Gastroesophageal sphincter (tissue), 4 donors: ENCODE measurements at places on chromosomes 7 and 10. TPM values are rescaled to one million over a fixed set of nuclear protein-coding genes. Genes with fewer than 3 reads are reported as not detected.

DNA sequence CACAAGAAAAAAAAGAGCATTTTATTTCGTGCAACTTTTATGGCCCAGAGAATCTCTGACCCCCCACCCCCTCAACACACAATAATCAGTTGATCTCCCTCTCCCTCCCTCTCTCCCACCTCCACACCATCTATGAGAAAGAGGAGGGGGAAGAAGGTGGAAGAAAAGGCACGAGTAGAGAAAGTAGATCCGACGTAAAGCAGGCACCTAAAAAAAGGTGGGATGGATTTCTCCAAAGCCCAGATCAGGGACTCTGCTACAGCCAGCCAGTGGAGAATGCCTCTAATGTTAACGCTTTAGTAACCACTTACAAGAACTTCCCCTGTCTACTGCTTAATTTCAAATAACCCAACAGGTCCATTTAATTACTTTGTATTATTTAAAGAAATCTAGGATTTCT is 24.4 kb downstream of the KMT2C start:
- no peaks in the 10 kb centered on the region for H3K4me1 ChIP-seq
- no peak for ATAC-seq
- no peaks in the 10 kb centered on the region for H3K36me3 ChIP-seq
- H3K27me3 ChIP-seq = no peaks in the 10 kb centered on the region
- H3K4me3 ChIP-seq = peak overlapping the region; percentile 13

DNA sequence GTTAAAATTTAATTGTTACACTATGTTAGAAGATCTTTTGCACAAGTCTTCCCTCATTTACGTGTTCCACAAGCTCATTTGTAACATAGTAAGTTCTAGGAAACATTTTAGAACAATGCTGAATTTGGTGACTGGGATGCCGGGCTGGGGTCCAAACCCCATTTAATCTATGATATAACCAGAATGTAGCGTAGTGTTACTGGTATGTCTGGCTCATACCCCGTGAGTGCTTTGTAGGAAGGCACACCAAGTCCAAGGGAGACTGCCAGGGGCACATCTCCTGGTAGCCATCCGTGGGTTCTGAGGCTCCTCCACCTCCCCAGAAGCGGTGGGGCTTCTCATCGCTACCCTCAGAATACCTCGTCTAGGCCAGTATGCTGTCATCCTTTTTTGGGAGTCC is 21.3 kb upstream of the TMEM236 start:
- ATAC-seq = no peak
- H3K4me1 ChIP-seq = no peaks in the 10 kb centered on the region
- H3K4me3 ChIP-seq = no peak overlapping the region
- no peak overlapping the region for H3K27ac ChIP-seq
- H3K27me3 ChIP-seq = no peaks in the 10 kb centered on the region

- no peak overlapping the region for H3K4me3 ChIP-seq
- no peak for ATAC-seq
- H3K36me3 ChIP-seq = no peaks in the 10 kb centered on the region
- H3K27ac ChIP-seq = no peak overlapping the region
- H3K27me3 ChIP-seq = peaks cover 14% of the 10 kb centered on the region
- H3K4me1 ChIP-seq = peaks cover 4% of the 10 kb centered on the region
These were observed 4.5 kb upstream of the LRRC4 start for GRCh38 chr7:128035712-128036111.

- ATAC-seq = no peak
- no peaks in the 10 kb centered on the region for H3K36me3 ChIP-seq
- no peak overlapping the region for H3K4me3 ChIP-seq
- H3K4me1 ChIP-seq = peaks cover 3% of the 10 kb centered on the region
- no peaks in the 10 kb centered on the region for H3K27me3 ChIP-seq
These were observed 24.2 kb downstream of the MYPN start for GRCh38 chr10:68133523-68133922.

DNA sequence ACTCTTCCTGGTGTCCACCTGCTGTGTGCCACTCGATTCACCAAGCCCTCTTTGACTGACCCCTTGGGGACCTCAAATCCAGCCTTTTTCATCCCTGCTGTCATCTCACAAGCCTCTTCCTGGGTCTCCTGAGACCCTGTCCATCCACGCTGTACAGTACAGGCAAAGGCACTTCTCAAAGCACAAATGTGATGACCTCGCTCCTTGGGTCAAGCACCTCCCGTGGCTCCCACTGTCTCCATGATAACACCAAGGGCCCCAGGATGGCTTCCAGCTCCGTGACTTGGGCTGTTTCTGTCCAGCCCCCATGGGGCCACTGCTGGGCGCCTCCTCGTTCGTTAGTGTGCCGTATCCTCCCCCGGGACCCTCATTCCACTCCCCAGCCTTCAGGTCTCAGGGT is 28.7 kb downstream of the PVRIG start:
- H3K27ac ChIP-seq = no peak overlapping the region
- H3K4me1 ChIP-seq = no peaks in the 10 kb centered on the region
- no peak overlapping the region for H3K4me3 ChIP-seq
- H3K27me3 ChIP-seq = no peaks in the 10 kb centered on the region
- ATAC-seq = peak; percentile 16

Gene TMEM106B
- 59.6 TPM for total RNA-seq

GRCh38 chr7:101913851-101914250 is 96.4 kb downstream of the CUX1 start:
- peaks cover 67% of the 10 kb centered on the region for H3K4me1 ChIP-seq
- H3K36me3 ChIP-seq = peaks cover 31% of the 10 kb centered on the region
- no peaks in the 10 kb centered on the region for H3K27me3 ChIP-seq
- H3K27ac ChIP-seq = peak overlapping the region; percentile 79
- peak overlapping the region; percentile 15 for H3K4me3 ChIP-seq

DNA sequence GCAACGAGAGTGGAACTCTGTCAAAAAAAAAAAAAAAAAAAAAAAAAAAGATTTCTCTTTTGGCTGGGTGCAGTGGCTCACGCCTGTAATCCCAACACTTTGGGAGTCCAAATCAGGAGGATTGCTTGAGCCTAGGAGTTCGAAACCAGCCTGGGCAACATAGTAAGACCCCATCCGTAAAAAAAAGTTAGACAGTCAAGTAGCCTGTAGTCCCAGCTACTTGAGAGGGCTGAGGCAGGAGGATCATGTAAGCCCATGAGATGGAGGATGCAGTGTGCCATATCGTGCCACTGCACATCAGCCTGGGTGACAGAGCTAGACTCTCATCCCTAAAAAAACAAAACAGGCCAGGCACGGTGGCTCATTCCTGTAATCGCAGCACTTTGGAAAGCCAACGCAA is 25.2 kb downstream of the PDLIM1 start:
- no peaks in the 10 kb centered on the region for H3K27me3 ChIP-seq
- H3K4me1 ChIP-seq = no peaks in the 10 kb centered on the region
- no peak overlapping the region for H3K4me3 ChIP-seq
- no peaks in the 10 kb centered on the region for H3K36me3 ChIP-seq
- H3K27ac ChIP-seq = no peak overlapping the region

Gene PVRIG
- total RNA-seq = not detected

Gene SEMA3D
- total RNA-seq = 0.27 TPM

DNA sequence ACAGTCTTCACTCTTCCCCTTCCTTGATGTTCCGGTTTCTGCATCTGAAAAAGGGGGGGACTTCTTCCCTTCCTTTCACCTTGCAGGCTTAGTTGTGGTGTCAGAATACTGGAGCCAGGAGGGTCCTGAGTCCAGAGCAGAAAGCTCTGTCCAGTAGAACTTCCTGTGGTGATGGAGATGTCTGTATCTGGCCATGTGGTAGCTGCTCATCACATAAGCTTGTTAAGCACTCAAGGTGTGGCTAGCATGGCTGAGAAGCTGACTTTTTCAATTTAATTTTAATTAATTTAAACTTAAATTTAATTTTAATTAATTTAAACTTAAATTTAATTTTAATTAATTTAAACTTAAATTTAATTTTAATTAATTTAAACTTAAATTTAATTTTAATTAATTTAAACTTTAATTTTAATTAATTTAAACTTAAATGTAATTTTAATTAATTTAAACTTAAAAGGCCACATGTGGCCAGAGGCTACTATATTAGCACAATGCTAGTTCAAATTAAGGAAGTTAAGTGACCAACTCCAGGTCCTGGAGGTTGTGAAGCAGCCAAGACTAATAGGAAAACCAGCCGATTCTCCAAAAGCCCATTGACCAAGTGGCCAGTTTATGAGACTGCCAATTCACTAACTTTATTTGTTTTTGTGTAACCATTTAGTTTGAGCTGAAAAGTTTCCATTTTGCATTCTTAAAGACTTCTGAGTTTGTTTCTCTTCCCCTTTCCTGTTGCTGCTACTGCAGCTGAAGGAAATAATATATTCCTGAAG is 16.3 kb downstream of the MSRB2 start:
- H3K27me3 ChIP-seq = no peaks in the 10 kb centered on the region
- H3K36me3 ChIP-seq = no peaks in the 10 kb centered on the region
- H3K27ac ChIP-seq = no peak overlapping the region

Gene ST8SIA6
- 1.9 TPM for total RNA-seq

Gene CFAP46
- 0.27 TPM for total RNA-seq

Gene CACNA2D1
- 30.6 TPM for total RNA-seq

DNA sequence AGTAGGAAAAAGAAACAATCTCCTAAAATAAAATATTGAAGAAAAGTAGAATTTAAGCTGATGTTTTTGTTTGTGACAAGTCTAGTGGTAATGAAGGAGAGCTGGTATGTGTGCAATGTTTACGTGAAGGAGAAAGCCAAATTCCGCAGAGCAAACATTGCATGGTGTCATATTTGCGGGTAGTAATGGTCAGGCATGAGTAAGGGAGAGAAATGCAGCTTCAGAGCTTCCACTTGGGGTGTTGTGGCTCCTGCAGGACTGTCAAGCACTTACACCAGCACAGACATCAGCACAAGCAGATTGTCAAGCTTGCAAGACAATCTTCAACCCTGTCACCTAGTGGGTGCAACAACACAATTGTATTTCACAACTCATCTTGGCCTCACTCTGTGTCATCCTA is 136.5 kb upstream of the ETV1 start:
- no peak for ATAC-seq
- H3K27me3 ChIP-seq = no peaks in the 10 kb centered on the region
- H3K4me3 ChIP-seq = no peak overlapping the region
- no peaks in the 10 kb centered on the region for H3K4me1 ChIP-seq
- no peak overlapping the region for H3K27ac ChIP-seq
- no peaks in the 10 kb centered on the region for H3K36me3 ChIP-seq

Gene WNT8B
- not detected for total RNA-seq

GRCh38 chr7:45712872-45713668 is 138.9 kb downstream of the ADCY1 start:
- H3K4me1 ChIP-seq = no peaks in the 10 kb centered on the region
- no peak overlapping the region for H3K27ac ChIP-seq
- H3K4me3 ChIP-seq = no peak overlapping the region
- no peak for ATAC-seq
